ENCODE measurements at places on chromosomes 3 and 15.
A peak's percentile ranks its signal among the peaks of the same experiment; 100 is the strongest.

- DNase-seq, result no peak
Observed at GRCh38 chr3:115836944-115837343, 213.6 kb downstream of the GAP43 start.

- DNase-seq, result no peak
Observed at GRCh38 chr3:141905129-141905528, 28.7 kb downstream of the ATP1B3 start.

DNA sequence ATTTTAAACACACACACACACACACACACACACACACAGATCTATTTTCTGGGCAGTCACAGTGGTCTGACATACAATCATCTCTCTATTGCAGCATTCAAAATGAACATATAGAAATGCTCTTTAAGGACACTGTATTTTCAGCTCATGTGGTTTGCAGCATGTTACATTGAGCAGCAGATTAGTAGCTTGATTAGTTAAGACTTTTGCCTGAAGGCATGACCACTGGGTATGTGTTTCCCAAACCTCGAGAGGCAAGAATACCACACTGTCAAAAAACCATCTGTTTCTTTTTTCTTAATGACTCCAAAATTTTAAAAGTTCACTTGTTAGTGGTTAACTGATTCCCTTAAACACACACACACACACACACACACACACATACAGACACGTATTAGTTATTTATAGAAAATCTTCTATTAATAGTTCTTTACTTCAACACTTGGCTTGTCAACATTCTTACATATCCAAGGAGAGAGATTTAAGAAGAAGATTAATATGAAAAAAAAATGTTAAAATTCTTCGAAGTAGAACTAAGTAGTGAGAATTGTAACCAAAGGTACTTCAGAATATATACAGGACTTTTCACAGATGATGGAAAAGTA is 518.2 kb downstream of the CADM2 start:
- no peak for DNase-seq

- no peak for DNase-seq
Observed at GRCh38 chr3:194078045-194078821, 57.7 kb upstream of the HES1 start.

GRCh38 chr15:44882499-44882968 is 74.0 kb upstream of the TERB2 start:
- DNase-seq, result no peak

DNA sequence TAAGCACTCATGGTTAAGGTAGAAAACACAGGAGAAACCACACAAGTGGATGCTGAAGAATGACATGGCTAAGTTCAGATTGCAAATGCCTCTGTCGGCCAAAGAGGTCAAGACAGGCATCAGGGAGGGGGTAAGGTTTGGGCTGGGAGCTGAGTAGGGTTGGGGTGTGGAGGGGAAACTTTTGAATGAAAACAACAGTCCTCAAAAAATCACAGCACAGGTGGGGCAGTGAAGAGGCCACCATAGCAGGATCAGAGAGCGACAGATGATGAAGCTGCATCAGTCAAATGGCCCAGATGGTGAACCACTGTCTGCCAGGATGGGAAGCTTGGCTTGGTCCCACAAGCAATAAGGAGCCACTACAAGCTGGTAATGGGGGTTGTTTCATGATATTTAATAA is 74.9 kb downstream of the ADCY5 start:
- DNase-seq, result no peak

GRCh38 chr3:138609898-138610266 is 1.3 kb downstream of the FAIM start:
- no peak for DNase-seq

DNA sequence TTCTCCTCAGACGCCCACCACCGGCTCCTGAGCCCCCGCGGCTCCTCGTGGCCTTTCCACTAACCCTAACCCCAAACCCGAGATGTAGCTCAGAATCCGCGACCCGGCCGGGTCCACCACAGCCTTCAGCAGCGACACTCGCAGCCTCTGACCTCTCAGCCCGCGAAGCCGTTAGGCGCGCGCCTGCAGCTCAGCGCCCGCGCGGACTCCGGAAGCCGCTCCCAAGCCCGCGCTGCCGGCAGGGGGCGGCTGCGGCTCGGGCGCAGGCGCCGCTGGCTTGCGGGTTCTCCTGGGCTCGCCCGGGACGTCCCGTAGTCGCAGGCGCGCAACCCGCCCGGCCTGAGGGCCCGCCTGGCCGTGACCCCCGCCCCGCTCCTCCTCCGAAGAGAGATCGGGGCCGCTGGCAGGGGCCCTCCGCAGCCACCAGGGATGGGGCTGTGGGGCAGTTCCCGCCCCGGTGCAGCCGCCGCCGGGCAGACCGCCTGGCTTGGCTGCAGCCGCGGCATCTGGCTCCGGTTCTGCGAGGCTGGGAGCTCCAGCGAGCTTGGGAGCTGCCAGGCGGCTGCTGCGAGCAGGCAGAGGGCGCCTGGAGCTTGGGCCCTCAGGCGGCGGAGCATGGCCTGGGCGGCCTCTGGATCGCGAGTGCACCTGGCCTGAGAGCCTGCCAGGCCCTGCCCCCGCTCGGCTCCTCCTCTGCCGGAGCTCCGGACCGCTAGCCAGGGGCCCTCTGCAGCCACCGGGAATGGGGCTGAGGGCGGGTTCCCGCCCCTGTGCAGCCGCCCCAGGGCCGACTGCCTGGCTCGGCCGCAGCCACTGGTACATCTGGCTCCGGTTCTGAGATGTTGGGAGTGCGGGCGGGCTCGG is 120.7 kb downstream of the LMLN start:
- peak; percentile 21 for DNase-seq

DNA sequence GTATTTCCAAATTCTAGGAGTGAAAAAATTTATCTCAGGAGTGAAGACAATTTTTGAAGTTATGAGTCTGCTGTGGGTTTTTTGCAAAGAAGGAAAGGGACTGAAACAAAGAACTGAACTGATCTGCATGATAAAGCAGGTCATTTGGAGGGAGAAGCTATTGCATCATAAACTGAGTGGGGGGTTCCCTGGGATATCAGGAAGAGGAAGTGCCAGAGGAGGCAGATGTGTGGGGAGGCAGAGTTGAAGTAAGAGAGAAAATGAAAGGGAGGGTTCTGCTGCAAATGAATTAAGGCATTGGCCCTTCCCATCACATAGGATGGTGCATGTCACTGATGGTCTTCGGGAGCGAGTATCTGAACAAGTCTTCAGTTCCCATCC is 379.2 kb downstream of the VPS13C start:
- no peak for DNase-seq

- no peak for DNase-seq
Observed at GRCh38 chr3:23421811-23422516, 218.8 kb downstream of the UBE2E2 start.

DNA sequence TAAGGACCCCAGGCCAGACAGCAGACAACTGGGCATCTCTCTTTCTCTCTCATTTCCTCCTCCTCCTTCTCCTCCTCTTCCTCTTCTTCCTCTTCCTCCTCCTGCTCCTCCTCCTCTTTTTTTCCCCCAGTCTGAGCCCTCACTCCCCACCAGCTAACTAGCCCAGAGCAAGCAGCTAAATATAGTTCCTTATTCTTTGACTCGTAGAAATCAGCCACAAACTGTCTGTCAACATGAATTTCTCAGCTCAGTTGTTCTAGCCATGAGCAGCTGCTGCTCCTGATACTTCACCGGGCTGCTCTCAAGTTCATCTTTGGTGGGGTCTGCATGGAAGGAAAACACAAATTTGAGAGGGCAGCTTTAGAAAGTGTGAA is 19.2 kb upstream of the LOXL1 start:
- DNase-seq, result no peak

DNA sequence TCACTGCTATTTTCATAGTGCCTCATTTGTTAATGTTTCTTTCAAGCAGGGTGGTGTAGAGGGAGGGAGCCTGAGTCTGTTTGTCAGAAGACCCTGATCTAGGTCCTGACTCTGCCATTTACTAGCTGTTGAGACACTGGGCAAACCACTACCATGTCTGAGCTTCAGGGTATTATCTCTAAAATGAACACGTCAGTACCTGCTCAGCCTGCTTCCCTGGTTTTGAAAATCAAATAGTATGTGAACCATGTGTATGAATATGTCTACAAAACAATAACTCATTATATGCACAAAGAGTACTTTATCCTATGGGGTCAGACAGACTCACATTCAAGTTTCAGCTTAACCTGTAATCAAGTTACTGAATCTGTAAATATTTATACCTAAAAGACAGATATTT is 25.1 kb downstream of the SYNPR start:
- DNase-seq, result no peak

GRCh38 chr3:183046883-183047282 is 52.4 kb downstream of the MCCC1 start:
- DNase-seq, result no peak

DNA sequence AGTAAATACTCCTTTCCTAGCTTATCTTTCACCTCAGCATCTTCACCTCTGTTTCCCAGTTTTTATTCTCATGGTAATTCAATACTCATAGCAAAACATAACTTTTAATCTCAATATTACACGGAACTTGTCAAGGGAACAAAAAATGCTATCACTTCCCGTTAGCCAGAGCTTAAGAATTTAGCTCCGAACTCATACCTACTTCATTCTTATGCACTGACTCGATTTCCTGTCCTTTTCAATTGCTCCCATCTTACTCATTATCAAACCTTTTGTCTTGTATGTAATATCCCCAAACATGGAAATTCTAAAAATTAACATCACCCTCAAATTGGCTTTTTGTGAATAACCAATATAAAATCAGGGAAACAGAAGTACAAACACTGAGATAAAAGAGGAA is 28.2 kb downstream of the MYEF2 start:
- DNase-seq, result peak; percentile 40

All from fibroblast of skin of left quadriceps (primary cell).